ENCODE measurements at places on chromosomes 7 and 10.

- DNase-seq: no peak
These were observed 227.6 kb upstream of the STEAP1 start for GRCh38 chr7:89926701-89927100.

GRCh38 chr10:115932099-115932498, 340.9 kb downstream of the GFRA1 start:
- DNase-seq: no peak

- DNase-seq: no peak
These were observed 23.2 kb upstream of the SLF2 start for GRCh38 chr10:100889546-100889945.

GRCh38 chr10:114806562-114807391, 14.8 kb upstream of the FHIP2A start:
- DNase-seq: no peak

DNA sequence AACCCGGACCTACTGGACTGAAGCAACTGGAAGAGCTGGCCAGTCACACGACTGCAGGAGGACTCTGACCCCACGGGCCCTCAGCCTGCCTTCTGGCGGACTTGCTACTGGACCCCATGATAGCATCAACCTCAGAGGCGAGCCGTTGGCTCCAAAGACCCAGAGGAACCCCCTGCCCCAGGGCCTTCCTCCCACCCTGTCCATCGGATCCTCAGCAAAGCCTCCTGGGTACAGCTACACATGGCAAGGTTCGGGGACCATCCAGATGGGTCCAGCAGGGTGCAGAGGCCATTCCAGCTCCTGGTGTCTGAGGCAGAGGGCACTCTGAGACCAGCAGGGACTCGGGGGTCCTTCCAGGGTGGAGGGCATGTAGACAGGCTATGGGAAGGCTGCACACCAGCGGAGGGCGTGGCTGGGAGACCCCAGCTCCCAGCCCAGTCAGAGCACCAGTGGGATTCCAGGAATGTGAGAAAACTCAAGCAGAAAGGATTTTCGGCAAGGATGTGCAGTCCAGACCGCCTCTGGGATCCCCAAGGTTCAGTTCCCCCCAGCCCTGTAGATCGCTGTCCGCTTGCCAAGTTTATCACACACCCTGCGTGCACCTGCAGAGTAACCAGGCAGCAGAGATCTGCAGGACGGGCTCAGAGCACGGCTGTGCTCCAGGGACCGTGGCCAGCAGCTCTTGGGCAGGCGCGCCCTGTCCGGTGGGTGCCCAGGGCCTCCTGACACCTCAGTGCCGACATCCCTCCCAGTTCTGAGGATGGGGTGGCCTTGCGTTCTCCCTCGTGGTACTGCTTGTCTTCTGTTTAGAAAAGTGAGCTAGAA, 89.8 kb upstream of the PPP2R2D start:
- no peak for DNase-seq

DNA sequence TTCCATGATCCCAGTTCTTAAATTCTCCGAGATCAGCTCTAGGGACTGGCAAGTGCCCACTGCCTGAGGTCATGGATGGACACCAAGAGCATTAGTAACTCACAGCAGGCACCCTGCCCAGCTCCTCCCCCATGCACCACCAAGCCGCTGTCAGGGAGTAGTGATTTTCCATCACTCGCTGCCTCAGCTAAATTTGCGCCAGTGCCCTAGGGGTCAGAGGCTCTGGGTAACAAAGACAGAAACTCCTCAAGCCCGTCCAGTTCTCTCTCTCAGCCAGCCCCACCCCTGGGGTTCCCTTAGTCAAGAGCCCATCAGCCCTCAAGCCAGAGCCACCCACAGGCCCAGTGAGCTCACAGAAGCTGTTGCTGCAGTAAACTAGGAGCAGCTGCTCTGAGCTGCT, 30.0 kb downstream of the PAX2 start:
- DNase-seq: no peak

- no peak for DNase-seq
These were observed 40.6 kb upstream of the AGBL3 start for GRCh38 chr7:134945691-134946090.

GRCh38 chr10:102753718-102754117, 10.0 kb downstream of the WBP1L start:
- no peak for DNase-seq

GRCh38 chr7:129497156-129497555, 5.2 kb upstream of the SMKR1 start:
- no peak for DNase-seq

DNA sequence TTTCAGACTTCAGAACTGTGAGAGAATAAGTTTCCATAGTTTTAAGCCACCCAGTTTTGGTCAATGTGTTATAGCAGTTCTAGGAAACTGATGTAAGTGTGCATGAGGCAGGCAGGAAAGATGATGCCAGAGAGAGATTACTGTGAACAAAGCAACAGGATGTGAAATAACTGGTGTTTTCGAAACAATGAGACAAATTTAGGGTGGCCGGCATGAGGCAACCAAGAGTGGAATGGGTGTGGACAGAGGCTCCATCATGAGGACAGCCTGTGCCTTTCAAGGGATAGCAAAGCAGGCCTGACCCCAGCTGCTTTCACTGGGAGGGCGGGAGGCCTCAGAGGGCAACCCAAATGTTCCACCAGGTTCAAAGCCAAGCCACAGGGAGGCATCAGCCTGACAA, 67.3 kb upstream of the UCN3 start:
- DNase-seq: peak; percentile 51

DNA sequence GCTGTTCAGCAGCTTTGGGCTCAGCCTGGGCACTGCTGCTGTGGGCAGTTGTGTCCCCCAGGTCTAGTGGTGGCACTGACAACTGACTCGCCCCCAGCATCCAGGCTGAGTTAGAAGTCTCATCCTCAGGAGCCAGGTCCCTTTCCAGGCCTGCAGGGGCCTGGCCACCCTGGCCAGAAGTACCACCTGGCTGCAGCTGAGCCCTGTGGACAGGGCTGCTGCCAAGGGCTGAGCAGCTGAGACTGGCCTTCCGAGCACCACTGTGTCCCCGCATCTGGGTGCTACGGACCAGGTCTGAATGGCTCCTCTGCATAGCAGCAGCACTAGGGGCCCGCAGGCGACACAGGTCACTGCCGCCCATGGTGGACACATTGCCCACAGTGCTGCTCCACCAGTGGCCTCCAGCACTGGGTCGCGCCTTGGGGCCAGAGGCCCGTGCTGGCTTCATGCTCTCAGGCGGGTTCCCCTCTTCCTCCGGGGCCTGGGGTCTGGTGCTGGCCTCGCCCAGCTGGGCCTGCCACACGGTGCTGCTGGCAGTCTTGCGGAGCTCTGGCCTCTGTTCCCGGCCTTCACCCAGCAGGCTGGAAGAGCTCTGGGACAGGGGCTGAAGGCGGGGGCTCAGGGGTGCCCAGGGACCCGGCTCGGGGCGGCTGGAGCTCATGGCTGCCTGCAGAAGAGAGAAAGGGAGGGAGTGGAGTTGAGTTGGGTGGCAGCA, 6.2 kb downstream of the GPRIN2 start:
- no peak for DNase-seq

- no peak for DNase-seq
These were observed 671.1 kb upstream of the GRM3 start for GRCh38 chr7:85972504-85973141.

DNA sequence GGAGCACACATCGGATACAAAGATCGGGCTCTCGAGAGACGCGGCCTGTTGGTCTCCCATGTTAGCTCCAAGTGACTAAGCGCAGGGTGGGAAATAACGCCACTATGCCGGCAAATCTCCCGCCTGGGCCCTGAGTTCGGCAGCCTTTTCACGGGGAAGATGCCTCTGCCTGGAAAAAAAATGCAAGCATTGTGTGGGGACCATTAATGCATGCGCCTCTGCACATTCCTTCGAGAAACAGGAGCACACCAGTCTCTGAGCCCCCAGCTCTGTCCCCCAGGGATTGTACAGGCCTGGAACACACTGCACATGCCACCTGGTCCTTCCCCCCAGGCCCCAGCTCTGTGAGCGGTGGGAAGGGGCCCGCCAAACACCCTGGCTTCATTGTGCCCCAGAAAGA, 44.1 kb downstream of the FBXW4 start:
- no peak for DNase-seq

DNA sequence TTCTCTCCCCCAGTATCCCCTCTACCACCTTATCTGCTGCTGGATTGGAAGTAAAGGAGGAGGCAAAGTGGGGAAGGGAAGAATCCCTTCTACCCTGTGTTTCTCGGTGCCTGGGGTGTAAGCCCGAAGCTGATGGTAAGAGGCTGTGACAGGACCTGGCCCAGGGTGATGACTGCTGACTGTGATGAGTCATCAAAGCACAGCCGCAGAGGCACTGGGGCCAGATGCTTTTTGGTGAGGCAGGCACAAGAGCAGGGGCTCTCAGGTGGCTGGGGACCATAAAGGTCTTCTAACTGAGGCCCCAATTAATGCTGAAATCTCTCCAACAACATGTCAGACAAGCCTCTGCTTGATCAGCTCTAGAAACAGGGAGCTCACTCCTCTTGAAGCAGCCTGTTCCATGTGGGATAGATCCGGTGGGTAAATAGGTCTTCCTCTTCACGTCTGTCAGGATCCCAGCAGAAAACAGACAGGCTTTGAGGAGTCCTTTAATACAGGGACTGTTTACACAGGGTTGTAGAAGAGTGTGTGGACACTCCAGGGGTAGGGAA, 86.1 kb upstream of the PCBD1 start:
- DNase-seq: no peak

DNA sequence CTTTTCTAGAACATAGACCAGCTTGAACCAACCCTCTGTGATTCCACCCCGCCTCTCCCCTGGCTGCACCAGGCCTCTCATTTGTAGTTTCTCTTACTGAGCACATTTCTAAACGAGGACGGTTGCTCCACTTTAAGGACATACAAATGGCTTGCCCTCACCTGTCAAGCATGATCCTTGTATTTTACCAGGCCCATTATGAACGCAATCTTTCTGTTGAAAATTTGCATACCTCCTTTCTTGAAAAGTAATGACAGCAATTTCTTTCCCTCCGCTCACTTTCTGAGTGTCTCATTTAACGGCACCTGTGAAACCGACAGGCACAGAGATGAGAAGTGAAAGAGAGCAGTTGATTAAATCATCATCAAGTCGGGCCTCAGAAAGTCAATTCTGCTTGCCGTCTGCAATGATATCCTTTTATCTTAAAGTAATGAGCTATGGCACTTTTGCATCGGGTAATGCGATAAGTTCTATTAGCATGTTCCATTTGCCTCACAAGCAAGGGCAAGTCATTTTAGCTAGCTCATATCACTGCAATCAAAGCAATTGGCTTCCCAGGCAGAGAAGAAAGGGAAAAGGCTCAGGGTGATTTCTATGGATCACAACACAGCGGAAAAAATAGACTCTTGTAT, 705.6 kb upstream of the GALNT17 start:
- no peak for DNase-seq

- no peak for DNase-seq
These were observed 74.0 kb downstream of the FAM241B start for GRCh38 chr10:69703766-69704630.

GRCh38 chr10:31936933-31937332, 8.3 kb upstream of the ARHGAP12 start:
- DNase-seq: no peak

GRCh38 chr10:118012952-118013525, 33.7 kb downstream of the RAB11FIP2 start:
- DNase-seq: no peak

GRCh38 chr7:103077318-103077717, 2.4 kb downstream of the ARMC10 start:
- DNase-seq: no peak

Data from CD4-positive, alpha-beta T cell treated with Interleukin-6 at 100 ng/mL for 8 hours (primary cell).